ENCODE measurements at places on chromosomes 13 and 19.
A peak's percentile ranks its signal among the peaks of the same experiment; 100 is the strongest.

- DNase-seq = peak; percentile 70
Observed at GRCh38 chr19:37691881-37692504, 27.6 kb downstream of the ZNF607 start.

- no peak for DNase-seq
Observed at GRCh38 chr13:35643625-35644024, 167.1 kb upstream of the MAB21L1 start.

- no peak for DNase-seq
Observed at GRCh38 chr13:21929400-21929799, 258.5 kb downstream of the FGF9 start.

DNA sequence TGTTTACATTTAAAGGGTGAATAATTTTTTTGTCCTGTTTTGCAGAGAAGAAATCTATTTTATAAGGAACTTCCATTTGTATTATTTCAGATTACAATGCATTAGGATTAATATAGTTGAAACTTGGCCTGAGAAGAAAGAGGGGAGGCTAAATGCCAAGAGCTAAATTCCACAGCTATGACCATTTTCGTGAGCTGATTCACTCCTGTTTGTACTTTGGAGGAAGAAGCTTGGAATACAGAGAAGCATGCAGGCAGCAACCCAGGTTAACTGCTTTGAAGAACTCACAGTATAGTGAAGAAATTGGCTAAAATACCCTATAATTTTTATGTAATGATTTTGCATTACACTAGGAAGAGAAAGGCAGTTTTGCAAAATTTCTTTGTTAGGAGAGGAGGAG is 309.4 kb upstream of the KLF12 start:
- no peak for DNase-seq

- no peak for DNase-seq
Observed at GRCh38 chr13:45787346-45787745, 64.2 kb downstream of the SIAH3 start.

DNA sequence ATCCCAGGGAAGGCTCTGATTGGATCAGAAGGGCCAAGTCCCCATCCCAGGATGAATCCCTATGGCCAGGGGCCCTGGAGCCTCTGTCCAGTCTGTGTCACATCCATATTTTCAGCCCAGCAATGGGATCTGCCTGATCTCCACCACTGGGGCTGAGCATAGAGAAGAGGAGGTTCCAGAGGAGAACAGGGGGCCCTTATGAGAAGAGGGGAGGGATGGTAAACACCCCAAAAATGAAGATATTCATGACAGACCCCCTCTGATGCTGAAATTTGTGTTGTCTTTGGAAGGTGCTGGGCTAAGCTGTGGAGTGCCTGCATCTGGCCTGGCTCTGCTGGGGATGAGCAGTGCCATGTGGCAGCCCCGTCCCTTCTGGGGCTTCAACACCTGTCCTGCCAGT is 14.5 kb downstream of the KLHL26 start:
- no peak for DNase-seq

- DNase-seq = no peak
Observed at GRCh38 chr13:95793018-95793555, 116.1 kb downstream of the DNAJC3 start.

DNA sequence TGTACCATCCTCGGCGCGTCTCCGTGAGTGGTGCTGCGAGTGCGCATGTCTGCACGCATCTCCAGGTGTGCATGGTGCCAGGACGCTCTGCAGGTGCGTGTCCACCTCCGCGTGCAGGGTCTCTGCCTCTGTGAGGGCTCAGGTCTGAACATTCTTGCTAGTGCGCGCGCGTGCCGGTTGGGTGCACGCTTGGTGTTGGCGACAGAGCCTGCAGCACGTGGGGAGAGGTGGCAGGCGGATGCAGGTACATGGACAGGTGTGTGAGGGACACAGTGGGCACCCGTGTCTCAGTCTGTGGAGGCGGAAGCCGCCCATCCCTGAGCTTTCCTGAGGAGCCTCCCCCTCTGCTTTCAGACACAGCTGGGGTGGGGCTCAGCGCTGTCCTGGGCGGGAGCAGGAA is 4.9 kb upstream of the OR10H2 start:
- DNase-seq = no peak

- no peak for DNase-seq
Observed at GRCh38 chr13:32501064-32501463, 37.5 kb downstream of the N4BP2L2 start.

- no peak for DNase-seq
Observed at GRCh38 chr19:39967561-39967960, 3.4 kb upstream of the PSMC4 start.

DNA sequence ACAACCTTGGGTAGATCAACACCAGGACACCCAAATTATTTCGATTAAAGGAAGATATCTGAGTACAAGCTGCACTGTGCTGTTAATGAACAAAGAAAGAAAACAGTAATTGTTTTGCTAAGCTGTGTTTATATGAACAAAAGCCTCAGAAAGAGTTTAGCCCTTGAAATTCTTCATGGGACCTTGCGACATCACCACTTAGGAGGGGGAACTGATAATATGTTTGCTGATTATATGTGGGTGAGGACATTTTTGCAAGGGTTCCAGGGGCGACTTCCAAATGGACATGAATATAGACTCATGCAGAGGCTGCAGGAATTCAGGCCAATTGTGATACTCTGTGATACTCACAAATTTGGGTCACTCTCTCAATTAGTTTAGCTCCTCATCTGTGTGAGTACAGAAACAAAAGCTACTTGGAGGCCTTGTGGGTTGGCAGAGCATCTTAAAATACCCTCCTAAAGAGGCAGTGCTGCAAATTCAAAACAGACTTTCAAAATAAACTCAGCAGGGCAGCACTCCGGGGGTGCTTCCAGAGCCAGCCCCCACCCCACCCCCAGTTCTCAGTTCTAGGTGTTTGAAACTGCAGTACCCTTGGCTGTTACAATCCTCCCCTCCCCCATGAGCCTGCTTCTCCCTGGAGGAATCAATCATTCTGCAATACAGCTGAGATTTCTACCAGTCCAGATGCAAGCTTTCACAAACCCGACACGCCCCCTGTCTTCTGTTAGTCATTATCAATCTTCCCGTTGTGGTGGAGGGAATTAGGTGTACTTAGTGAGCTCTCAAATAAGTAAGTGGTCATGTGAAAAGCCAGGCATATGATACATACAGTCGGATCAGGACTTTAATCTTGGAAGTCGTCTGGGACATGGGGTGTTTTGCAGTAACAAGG is 97.0 kb upstream of the MBNL2 start:
- DNase-seq = no peak

GRCh38 chr13:48975101-48975855 is 434 bp upstream of the FNDC3A start:
- peak; percentile 3 for DNase-seq

DNA sequence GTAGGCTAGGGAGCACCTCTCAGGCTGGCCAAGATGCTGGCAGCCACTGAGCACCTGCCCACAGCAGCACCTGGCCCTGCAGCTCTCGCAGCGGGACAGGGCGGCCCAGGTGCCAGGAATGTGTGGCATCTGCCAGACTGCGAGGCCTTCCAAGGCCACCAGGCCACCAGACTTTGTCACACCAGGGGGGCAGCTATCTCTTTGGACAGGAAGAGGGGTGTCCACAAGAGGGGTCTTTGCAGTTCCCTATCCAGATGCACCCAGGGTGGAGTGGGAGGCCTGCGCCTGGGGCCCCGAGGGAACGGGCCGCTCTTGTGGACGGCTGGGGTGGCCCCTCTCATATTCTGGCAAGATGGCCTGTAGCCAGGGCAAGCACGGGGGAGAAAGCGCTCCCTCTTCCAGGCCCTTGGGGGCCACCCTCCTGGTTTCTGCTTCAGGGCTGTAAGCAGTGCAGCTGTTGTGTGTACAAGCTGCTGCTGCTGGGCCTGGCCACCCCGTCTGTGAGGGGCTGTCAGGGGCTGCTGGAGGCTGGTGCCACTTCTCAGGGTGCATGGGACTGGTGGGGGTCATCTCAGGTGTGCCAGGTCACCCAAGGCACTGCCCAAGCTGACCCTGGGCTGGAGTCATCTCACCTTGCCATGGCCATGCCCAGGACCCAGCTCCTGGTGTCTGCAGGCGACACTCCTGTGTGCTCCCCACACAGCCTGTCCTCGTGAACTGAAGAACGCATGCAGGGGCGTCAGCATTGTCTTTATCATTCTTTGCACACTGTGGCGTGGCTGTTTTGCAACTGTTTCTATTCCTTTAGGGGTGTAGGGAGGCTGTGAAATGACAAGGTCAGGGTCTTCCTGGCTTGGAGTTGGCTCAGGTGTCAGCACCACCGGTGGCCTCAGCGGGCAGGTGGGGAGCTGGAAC is 1.8 kb downstream of the TEX29 start:
- no peak for DNase-seq

GRCh38 chr19:12484011-12484370 is 625 bp downstream of the ZNF709 start:
- no peak for DNase-seq

All from stimulated activated CD8-positive, alpha-beta memory T cell treated with anti-CD3 and anti-CD28 coated beads, Interleukin-2, amount 100 ng/mL, for 48 hours (primary cell).